Stimulated activated CD4-positive, alpha-beta T cell treated with anti-CD3 and anti-CD28 coated beads, TNF-alpha, amount 100 ng/mL, for 1 hour (primary cell): ENCODE measurements at places on chromosomes 11 and 22.

DNA sequence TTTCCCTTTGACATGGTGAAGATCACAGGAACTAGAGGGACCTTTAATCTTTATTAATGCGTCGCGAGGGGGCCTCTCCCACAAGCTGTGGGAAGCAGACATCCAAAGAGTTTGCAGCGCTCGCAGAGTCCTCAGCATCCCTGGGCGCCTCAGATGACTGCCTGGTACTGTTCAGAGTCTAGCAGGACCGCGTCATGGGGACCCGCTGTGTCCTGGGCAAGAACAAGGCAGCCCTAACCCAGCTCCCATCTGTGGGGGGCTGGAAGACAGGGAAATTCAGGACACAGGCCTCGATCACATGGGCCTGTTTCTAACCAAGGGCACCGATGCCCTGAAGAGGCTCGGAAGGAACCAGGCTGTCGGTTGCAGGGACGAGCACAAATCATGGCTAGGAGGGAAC lies 40.0 kb downstream of the CACNG2 start:
- no peak for DNase-seq

DNA sequence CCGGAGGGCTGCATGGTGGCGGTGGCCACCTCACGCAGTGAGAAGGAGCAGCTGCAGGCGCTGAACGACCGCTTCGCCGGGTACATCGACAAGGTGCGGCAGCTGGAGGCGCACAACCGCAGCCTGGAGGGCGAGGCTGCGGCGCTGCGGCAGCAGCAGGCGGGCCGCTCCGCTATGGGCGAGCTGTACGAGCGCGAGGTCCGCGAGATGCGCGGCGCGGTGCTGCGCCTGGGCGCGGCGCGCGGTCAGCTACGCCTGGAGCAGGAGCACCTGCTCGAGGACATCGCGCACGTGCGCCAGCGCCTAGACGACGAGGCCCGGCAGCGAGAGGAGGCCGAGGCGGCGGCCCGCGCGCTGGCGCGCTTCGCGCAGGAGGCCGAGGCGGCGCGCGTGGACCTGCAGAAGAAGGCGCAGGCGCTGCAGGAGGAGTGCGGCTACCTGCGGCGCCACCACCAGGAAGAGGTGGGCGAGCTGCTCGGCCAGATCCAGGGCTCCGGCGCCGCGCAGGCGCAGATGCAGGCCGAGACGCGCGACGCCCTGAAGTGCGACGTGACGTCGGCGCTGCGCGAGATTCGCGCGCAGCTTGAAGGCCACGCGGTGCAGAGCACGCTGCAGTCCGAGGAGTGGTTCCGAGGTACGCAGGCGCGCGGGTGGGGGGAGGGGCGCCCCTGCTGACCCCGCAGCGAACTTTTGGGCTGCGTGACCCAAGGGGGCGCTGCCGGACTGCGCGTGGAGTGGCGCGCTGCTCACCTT lies 670 bp downstream of the NEFH start:
- DNase-seq = no peak

DNA sequence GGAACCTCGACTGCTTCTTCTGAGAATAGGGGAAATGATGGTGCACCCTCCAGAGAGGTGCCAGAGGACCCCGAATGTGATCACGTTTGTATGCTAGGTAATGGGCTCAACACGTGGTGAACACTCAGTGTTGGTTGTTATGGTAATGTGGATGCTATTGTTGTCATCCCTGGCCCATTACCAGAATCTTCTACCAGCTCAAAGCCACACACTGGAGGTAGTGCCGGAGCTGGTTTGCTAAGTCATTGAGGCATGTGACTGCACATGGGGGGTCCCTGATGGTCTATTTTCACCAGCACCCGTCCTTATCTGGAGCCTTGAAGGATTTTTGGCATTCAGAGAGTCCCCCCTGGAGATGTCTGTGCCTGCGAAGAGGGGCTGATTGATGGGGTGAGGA lies 119.1 kb upstream of the CD82 start:
- no peak for DNase-seq

- peak; percentile 45 for DNase-seq
These were observed at the start of gene CTSF for GRCh38 chr11:66568124-66568916. Gene CTSF, minus strand, starts transcription at chr11:66568606. Its CDS starts 120 bp downstream, at chr11:66568486.

DNA sequence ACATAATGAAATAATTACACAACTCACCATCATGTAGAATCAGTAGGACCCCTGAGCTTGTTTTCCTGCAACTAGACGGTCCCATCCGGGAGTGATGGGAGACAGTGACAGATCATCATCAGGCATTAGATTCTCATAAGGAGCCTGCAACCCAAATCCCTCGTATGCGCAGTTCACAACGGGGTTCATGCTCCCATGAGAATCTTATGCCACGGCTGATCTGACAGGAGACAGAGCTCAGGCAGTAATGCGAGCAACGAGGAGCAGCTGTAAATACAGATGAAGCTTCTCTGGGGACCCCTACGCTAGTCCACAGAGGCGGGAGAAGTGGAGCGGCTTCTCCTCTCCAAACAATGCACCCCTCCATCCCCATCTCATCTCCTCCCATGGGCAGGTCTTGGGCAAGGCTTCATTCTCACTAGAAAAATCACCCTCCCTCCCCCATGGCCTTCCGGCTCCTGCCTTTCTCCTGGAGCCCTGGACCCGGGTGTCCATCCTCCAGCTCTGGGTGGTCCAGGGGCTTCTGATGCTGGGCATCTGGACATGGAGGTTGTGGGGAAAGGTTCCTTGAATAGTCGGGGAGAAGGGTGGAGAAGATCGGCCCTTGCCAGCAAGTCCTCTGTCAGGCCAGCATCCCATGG lies 16.2 kb upstream of the RAC2 start:
- no peak for DNase-seq

- DNase-seq = no peak
These were observed 3.6 kb upstream of the ARAP1 start for GRCh38 chr11:72755713-72756285.

- DNase-seq = no peak
These were observed 23.3 kb downstream of the ETS1 start for GRCh38 chr11:128563942-128564641.
